ENCODE measurements at places on chromosomes 5 and 9. TPM values are rescaled to one million over a fixed set of nuclear protein-coding genes. Genes with fewer than 3 reads are reported as not detected.
A peak's percentile ranks its signal among the peaks of the same experiment; 100 is the strongest.

DNA sequence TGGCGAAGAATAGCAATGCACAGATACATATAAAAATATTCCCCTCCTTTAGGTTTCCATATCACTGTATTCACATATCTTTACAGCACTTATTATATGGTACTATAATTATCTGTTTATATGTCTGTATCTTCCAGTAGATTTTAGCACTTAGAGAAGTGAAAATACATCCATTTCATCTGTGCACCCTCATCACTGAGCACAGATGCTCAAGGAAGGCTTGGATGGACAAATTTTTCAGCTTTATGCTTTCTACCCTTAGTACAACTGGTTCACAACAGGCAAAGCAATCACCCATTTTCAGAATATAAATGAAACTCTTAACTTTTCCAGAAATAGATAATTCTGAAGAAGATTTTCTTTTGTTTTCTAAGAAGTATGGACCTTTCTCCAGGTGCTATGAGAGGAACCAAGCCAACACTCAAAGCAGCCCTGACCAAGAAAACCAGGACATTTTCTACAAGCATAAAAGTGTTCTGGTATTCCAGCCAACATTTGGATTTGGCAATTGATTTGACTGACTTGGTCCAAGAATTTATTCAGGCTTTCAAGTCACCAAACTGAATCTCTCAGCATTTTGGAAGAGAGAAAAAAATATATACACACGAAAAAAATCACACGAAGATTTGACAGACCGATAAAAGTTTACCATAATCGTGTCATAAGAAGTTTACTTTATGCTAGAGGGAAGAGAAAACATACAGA lies 170.2 kb upstream of the CD180 start:
- DNase-seq, result no peak

DNA sequence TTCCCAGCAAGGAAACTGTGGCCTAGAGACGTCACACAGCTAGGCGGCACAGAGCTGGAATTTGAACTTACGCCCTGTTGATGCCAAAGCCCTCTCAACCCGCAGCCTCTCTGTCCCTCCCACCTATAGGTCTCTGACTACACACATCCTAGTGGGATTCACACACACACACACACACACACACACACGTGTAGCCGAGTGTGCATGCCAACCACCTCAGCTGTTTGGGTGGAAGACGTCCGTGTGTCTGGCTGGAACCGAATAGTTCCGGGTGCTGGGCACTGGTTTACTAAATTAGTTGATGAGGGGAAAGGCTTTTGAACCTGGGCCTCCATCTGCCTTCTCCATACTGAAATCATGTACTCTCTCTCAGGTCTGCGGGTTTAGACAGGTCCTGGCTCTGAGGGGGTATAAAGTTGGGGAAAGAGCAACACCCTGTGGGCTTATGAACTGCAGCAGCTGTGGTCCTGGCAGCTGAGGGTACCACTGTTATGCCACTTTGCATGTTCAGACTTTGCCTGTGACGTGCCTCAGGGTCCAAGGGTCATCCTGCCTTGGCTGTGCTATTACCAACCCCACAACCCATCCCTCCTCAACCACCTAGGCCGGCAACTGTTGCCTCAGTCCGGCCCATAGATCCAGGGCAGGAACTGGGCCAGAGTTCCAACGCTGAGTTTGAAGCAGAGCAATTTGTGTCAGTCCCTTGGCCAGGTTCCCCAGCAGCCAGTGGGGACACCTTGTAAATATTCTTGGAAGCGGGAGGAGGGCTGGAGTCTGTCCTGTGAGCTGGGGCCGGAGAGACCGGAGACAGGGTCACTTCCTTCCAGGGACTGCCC lies 50.5 kb downstream of the PSD2 start:
- DNase-seq, result no peak

- DNase-seq, result no peak
Measured at GRCh38 chr5:107425541-107426031, 245.2 kb downstream of the EFNA5 start.

DNA sequence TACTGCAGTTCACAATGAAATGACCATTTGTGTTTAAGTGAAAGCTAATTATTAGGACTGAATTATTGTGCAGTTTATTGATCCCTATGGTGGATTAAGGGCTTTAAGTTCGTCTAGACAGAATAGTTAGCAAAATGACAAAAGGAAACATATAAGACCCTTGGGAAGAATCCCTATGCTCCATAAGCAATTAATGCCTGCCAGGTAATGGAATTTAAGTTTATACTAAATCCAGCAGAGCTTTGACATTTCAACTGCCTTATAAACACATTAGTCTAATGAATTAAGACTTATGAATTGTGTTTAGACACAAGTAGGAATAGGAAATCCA lies 640.0 kb upstream of the ARRDC3 start:
- DNase-seq, result no peak

DNA sequence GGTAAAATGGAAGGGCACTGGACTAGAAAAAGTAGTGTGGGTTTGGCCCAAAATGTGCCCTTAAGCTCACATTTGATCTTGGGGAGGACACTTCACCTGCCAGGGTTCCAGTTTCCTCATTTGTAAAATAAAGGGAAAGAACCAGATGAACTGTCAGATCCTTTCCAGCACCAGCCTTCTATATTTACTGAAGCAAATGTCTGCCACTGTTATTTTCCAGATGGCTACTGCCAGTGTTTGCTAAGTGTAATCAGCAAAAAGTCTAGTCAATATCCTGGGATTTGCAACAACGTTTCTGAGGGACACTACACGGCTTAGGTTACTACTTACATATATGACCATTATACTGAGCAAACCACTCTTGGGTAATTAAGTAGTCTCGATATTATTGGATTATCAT lies 340.3 kb downstream of the KCNN2 start:
- no peak for DNase-seq

GRCh38 chr5:139898981-139899380 lies 103.4 kb downstream of the PSD2 start:
- DNase-seq, result no peak

GRCh38 chr9:123615381-123615780 lies 259.4 kb downstream of the CRB2 start:
- DNase-seq, result no peak

DNA sequence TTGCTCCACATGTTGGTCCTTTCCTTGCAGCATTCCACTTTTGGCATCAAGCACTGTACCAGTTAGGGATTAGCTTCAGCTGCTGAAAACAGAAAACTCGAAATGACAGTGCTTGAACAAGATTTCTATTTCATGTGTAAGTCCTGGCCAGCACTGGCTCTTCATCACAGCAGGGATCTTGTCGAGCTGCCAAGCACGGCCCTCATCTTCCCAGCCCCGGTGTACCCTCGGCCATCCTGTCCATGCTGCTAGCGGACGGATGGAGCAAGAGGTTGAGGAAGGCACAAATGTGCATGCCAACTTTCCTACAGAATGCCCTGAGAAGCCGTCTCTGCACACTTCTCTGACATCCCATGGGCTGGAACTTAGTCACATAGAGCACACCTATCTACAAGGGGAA lies 130.6 kb downstream of the TENT4A start:
- no peak for DNase-seq

DNA sequence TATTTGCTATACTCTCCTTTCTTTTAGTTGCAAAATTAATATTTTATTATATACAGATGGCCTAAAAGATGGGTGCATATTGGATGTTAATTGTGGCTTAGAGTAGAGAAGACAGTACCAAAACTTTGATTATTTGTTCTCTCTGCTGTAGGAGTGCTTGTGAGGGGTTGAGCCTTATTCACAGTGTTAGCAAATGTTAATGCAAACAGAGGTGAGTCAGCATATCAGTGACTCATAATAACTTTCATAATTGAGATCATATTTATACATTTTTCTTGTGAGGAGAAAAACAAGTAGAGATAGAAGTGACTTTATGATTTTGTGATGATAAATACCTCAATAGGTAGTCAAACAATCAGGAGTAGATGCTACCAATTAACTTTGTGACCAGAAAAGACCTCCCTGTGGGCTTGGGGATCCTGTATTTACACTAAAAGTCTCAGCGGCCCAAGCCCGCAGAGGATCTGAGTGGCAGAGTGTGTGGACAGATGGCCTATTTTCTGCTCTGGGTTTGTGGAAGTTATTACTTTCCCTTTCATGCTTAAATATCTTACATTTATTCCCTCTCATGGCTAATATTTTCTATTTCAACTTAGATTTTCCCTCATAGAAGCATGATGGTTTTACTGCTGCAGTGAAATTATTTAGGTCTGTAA lies 226.5 kb downstream of the TAF11L14 start:
- DNase-seq, result no peak

- no peak for DNase-seq
Measured at GRCh38 chr5:1558944-1559343, 35.2 kb upstream of the LPCAT1 start.

- DNase-seq, result no peak
Measured at GRCh38 chr9:621201-621855, 220.2 kb upstream of the DMRT1 start.

DNA sequence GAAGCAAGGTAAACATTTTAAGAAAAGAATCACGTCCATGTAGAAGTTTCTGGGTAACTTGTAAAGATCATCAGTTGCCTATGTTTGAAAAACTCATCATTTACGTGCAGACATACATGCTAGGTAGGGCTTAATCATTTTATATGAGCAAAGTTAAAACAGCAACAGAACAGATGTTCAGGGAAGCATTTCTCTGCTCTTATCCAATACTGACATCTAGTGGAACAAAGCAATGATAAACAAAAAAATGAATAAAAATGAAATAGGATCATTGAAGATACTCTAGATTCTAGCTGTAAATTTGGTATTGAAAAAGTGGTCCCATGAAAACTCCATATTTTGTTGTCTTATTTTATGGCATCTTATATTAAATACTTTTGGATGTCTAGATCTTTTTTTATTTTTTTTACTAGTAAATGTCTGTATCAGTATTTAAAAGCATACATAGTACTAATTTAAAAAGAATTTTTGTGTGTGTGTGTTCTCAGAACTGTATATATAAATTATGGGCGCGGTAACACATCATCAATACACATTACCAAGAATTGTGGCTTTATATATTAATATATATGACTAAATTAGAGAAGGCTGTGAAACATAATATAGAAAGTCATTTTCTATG lies 1050.2 kb downstream of the CDH12 start:
- no peak for DNase-seq

DNA sequence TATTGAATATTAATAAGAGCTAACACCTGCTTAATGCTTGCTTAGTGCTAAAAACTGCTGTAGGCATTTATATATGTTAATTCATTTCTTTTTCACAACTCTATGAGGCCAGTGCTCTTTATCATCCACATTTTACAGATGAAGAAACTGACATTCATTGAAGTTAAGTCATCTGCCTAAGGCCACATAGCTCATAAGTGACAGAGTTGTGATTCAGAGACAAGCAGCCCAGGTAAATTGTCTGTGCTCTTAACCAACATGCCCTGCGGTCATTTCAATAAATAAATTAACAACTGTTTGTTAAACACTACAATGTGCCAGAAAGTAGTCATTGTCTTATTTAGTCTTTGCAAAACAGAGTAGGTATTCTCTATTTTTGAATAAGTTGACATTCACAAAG lies 1354.4 kb upstream of the C9orf72 start:
- DNase-seq, result no peak

GRCh38 chr9:69757996-69758675 lies 1.7 kb downstream of the PTAR1 start:
- no peak for DNase-seq

- no peak for DNase-seq
Measured at GRCh38 chr5:22896152-22896551, 43.0 kb upstream of the CDH12 start.

GRCh38 chr9:129400971-129401622 lies 219.8 kb downstream of the C9orf50 start:
- no peak for DNase-seq

DNA sequence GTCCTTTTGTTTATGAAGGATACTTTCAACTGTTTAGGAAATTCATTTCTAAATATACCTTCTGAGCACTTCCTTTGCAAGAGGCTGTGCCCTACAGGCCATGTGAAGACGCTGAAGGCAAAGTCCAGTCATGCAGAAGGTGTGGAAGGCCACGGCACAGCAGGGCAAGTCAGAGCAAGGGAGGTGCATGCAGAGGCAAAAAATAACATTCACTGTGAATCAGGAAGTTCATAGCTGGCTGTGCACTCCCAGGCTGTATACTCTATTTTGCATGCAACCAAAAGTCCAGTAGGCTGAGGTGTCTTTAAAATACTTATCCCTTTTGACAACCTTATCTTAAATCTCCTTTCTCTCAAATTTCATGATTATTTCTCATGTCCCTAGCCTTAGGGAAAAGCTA lies 50.3 kb downstream of the GNAQ start:
- no peak for DNase-seq

GRCh38 chr9:136283291-136284235 lies 20.3 kb downstream of the CCDC187 start:
- peak; percentile 43 for DNase-seq

- DNase-seq, result no peak
Measured at GRCh38 chr5:43702293-43702692, 99.3 kb downstream of the NNT start.

- DNase-seq, result no peak
Measured at GRCh38 chr9:35730486-35730854, 1.5 kb downstream of the TLN1 start.

DNA sequence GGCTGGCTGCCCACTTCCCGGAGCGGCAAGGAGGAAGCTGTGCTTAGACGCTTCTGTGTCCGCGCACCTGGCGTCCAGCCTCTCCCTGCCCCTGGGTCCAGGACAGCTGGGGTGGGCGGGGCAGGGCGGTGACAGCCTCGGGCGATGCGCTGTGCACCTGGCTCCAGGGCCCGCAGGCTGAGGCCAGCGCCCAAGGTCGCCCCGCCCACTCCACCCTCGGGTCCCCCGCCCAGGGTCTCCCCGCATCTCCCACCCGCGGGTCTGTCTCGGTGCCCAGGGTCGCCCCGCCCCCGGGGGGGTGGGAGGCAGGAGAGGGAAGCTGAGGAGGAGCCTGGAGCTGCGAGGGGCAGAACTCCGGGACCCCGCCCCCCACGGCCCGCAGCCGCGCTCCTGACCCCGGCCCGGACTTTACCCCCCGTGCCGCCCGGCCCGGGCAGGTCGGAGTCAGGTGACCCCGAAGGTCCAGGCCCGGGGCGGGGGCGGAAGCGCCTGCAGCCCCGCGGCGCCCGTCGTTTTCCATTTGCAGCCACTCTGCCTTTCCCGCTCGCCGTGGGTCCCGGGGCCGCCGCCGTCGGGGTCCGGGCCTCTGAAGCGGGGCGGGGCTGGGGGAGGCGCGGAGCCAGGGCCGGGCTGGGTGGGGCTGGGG lies at the start of gene ENTPD8:
TSS of gene ENTPD8 (minus strand) at position 69 of the 646 bp plus-strand sequence. CDS start 3,072 bp downstream, outside the sequence.
- DNase-seq, result no peak

ARID3C gene
- total RNA-seq, result not detected

C9orf50 gene
- not detected for total RNA-seq

SVEP1 gene
- total RNA-seq, result 53.6 TPM

TCERG1 gene
- 45.2 TPM for total RNA-seq

TNC gene
- total RNA-seq, result 87.1 TPM

SHC3 gene
- total RNA-seq, result 1.5 TPM

ARSI gene
- 0.41 TPM for total RNA-seq

RNF208 gene
- 3.7 TPM for total RNA-seq

OR1N2 gene
- not detected for total RNA-seq

LCN9 gene
- total RNA-seq, result not detected

SYNPO gene
- 226 TPM for total RNA-seq

PCDHB12 gene
- total RNA-seq, result 7.4 TPM

ZBED3 gene
- total RNA-seq, result 4.4 TPM

HSPB3 gene
- total RNA-seq, result not detected

DIPK1B gene
- 4.8 TPM for total RNA-seq

UCK1 gene
- total RNA-seq, result 25.5 TPM

All from thoracic aorta (tissue), 2 donors.